ENCODE measurements at places on chromosomes 7 and 10.

DNA sequence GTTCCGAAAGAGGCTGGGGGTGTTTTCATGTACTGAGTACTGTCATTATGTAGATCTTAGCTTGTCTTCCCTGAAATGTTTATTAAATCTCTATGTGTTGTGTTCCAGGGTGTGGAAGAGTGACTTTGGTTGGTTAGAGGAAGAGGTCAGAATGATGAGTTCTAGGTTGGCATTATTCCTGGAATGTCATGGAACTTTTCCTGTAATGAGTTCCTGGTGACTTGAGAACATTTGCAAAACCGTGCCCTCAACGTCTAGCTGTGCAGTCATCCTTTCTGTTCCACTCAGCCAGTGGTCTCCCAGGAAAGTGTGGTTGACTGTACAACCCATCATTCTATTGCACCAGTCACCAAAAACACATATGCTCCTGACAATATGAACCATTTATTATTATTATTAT, 129.6 kb downstream of the BICC1 start:
- no peak for DNase-seq

DNA sequence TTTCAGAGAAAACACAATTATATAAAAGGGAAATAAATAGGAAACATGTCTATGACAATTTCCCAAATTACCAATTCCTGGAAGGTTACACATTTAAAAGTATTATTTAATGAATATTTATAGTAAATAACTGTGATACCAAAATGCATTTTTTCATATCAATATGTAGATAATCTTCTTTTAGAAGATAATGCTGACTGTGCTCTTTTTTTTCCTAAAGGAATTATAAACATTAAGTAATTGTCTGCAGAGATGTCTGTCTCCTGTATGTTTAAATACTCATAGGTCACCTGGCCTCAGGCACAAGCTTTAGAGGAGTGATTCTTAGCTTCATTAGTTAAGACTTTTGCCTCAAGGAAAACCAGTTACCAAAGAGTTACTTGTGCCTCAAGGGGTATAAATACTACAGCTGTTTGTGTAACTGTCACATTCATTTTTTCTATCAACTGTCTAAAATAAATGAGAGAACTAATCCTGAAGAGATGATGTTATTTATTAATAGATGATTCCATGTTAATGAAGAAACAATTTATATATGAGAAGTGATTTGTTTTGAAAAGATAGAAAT, 77.1 kb downstream of the DNAJC1 start:
- no peak for DNase-seq

GRCh38 chr7:147478796-147479195, 1111.8 kb upstream of the C7orf33 start:
- no peak for DNase-seq

GRCh38 chr7:111147708-111148533, 57.0 kb downstream of the LRRN3 start:
- DNase-seq, result no peak

- DNase-seq, result no peak
These were observed 136.2 kb upstream of the ANKRD30A start for GRCh38 chr10:36989233-36989632.

- no peak for DNase-seq
These were observed 20.6 kb upstream of the ADAMTS14 start for GRCh38 chr10:70651661-70652060.

GRCh38 chr7:127657500-127657899, 5.5 kb downstream of the SND1 start:
- DNase-seq, result no peak

DNA sequence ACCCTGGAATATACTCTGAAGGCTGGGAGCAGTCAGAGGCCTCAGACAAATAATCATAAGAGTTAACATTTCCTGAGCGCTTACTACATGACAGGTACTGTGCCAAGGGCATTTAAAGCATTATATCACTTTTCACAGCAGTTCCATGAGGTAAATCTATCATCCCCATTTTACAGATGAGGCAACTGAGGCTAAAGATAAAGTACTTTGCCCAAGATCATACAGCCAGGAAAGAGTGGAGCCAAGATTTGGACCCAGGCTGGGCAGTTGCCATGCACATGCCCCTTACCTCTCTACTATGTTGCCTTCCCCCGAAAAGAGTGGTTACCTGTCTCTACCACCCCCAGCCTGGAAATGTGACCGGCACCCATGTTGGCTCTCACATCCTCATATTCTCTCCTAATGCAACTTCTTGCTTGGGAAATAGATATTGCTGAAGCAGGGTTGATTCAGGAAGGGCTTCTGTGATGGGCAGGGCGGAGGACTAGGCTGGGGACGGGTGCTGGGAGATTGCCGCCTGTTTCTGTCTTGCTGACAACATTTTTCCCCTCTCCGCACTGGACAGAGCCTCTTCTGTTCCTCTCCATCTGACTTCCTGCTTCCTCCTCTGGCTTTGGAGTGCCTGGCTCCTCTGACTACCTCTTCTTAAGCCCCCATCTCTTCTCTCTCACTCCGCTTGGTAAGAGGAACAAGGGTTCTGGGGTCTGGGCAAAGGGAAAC, 13.8 kb downstream of the SMO start:
- DNase-seq, result no peak

DNA sequence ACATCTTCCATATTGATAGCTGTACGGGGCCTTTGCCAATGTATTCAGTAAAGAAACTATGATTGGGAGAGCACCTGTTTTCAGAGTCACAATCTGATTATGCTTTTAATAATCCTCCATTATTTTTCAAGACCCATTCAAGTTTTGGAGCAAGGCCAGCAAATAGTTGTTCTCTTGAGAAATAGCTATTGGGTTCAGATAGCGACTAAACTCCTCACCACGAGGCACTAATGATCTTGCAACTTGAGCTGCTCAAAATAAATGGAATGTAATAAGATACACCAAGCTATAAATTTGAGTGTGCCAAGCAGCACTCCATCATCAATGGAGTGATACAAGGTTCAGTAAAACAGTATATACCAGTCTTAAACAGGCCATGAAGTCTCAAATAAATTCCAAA, 7.4 kb upstream of the MALRD1 start:
- no peak for DNase-seq

DNA sequence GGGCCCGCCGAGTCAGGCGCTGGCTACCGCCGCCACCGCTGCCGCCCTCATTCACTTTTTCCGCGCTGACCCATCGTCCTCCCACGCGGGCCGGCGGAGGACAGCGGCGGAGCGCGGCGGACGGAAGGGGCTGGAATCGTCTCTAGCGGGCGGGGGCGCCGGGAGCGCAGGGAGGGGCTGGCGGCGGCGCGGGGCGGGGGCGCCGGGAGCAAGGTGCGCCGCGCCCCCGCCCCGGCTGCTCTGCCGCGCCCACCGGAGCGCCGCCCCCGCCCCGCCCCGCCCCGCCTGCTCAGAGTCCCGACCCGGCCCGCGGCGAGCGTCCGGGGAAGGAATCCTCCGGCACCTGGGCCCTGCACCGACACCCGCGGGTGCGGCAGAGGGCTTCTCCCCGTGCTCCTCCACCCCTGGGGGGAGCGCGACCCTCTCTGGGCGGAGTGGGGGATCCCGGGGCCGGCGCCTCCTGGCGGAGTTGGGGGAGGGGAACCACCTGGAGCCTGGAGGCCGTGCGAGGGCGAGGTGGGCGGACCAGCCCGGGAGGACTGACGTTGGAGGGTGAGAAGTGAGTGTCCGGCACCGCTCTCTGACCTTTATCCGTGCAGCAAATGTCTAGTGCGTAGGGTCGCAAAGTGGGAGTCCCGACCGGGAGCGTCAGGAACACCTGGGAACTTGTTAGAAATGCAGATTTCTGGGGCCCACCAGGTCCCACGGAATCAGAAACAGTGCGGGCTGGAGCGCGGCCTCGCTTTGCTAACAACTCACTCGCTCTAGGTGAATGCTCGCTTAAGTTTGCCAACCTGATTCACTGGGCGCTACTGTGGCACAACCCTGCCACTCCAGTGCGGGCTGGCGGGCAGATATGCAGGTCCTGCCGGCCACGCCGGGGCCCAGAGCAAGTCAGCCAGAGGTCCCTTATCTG, at the start of gene COBL:
Gene COBL (minus strand): TSS at position 144 of the 916 bp plus-strand sequence. CDS start 176 bp downstream, outside the sequence.
- DNase-seq, result no peak

DNA sequence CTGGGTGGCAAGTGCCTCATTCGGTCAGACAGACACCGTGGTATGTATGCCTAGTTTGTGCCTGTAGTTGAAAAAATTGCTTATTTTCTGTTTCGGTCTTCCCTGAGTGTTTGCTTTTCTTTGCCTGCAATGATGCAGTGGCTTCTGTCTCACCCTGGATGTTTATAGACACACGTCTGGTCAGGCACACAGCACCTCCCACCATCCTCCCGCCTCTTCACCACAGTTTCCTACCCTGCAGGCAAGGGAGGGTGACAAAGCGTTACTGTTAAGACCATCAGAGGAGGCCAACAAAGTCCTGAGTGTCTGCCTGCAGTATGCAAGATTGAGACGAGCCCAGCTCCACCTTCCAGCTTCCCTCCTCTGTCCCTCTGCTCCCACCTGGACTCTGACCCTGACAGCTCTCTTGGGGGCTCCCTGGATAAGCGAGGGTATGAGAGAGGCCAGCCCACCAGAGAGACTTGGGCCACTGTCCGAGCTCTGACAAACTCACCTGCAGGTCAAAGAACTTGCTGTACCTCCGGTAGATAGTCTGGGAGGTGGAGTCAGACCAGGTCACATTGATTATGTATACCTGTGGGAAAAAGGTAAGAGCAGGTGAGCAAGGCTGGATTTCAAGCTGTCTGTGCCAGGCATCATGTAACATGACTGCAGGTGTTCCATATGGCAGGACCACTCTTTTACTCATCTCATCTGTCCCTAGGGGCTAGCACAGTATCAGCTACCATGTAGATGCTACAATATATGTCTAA, 54.4 kb downstream of the SH3PXD2A start:
- DNase-seq, result no peak

DNA sequence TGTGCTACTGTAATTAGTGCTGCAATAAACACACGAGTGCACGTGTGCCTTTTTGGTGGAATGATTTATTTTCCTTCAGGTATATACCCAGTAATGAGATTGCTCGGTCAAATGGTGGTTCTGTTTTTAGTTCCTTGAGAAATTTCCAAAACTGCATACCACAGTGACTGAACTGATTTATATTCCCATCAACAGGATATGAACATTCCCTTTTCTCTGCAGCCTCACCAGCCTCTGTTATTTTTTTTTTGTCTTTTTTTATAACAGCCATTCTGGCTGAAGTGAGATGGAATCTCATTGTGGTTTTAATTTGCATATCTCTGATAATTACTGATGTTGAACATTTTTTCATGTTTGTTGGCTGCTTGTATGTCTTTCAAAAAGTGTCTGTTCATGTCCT, 922.9 kb upstream of the LRRN3 start:
- no peak for DNase-seq

GRCh38 chr7:49244543-49244942, 320.2 kb downstream of the CDC14C start:
- DNase-seq, result no peak

- no peak for DNase-seq
These were observed 137.4 kb upstream of the AKR1E2 start for GRCh38 chr10:4688601-4689000.

DNA sequence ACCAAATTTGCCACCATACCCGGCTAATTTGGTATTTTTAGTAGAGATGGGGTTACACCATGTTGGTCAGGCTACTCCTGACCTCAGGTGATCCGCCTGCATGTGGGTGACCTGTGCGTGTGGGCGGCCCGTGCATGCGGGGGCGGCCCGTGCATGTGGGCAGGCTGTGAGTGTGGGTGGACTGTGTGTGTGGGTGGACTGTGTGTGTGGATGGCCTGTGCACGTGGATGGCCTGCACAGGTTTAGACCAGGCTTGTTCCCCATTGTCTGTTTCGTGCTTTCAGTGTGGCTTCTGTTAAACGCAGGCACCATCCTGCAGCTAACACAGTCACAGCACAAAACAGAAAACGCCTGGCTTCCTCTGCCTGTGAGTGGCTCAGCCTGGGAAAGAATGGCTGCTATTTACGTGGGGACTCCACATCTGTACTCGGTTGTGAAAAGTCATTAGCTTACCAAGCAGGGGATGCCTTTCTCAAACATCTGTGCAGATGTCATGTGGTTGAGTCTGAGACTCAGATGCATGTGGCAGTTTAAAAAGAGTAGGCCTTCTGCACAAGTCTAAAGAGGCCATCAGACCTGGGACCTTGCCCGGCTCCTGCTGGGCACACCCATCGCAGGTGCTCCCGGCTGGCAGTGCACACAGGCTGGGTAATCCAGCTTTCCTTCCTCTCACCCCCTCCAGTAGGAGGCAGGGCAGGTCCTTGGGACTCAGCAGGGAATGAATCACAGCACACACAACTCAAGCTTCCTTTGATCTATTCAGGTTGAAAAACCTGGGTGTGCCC, 91.6 kb downstream of the COBL start:
- no peak for DNase-seq

- no peak for DNase-seq
These were observed 90.4 kb downstream of the ZMIZ1 start for GRCh38 chr10:79159141-79159651.

Data from SW 1271 (cell line).